ENCODE measurements at places on chromosomes 2 and 18.

- DNase-seq = no peak
These were observed 139.1 kb downstream of the NXPH2 start for GRCh38 chr2:138640921-138641676.

DNA sequence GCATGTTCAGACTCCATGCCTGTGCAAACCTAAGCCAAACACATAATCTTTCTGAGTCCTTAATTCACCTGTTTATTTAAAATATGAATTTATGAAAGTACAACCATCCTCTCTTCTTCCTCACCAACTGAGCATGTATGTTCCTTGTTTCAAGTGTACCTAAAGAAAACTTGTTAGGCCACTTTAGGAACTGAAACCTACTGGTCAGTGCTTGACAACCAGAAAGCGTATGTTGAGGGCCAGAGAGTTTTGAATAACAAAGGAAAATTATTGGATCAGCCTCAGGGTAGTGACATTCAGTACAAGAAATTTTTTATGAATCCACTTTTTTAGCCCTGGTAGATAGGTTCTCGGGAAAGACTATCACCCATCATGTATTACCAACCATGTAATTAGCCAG is 847.6 kb upstream of the CELF4 start:
- no peak for DNase-seq

DNA sequence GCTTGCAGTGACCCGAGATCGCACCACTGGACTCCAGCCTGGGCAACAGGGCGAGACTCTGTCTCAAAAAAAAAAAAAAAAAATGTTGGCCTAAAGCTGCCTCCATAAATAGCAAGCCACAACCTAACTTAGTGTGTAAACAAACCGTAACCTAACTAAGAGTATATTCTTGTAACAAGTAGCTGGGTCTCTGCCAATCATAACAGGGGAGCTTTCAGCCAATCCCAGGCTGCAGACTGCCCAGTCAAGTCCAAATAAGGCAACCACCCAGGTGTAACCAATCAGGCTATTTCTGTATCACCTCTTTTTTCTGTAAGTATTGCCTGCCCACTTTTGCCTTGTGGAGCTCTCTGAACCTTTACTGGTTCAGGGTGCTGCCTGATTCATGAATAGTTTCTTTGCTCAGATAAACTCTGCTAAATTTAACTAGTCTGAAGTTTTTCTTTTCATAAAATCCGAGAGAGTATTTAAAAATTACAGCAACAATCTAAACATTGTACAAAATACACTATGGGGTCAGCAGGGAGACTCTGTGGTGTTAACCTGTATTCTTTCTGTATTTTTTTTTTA is 4.5 kb downstream of the PSTPIP2 start:
- no peak for DNase-seq

DNA sequence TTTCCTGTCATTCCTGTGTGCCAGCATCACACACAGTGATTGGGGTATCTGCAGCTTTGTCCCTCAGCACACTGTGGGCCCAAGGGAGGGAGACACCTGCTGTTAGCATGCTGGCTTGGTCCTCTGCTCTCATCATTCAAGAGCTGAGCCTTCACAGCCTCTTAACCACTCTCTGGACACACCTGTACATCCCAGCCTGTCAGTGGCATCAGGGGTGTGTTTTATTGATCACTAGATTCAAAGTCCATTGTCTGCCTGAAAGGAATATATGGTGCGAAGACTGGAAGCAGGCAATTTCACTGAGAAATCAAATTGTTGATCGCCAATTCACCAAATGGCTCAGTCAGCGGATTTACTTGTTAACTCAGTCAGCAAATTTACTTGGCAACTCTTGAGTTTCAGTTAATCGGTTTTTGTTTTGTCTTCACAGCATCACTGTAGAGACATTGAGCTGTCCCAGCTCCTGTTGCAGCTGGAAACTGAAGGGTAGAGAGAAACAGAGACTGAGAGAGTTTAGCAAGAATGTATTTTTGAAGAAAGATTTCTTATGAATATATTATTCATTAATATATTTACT is 56.3 kb upstream of the TMEM200C start:
- no peak for DNase-seq

- no peak for DNase-seq
These were observed 31.2 kb downstream of the C1D start for GRCh38 chr2:68031542-68032160.

DNA sequence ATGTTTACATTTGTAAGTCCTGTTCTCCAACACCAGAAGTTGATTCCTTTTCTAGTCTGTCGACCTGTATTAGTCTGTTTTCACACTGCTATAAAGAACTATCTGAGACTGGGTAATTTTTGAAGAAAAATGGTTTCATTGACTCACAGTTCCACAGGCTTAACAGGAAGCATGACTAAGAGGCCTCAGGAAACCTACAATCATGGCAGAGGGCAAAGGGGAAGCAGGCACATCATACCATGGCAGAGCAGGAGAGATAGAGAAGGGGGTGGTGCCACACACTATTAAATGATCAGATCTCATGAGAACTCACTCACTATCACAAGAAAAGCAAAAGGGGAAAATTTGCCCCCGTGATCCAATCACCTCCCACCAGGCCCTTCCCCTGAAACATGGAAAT is 112.8 kb upstream of the MAP3K20 start:
- DNase-seq = no peak

- no peak for DNase-seq
These were observed 205.2 kb upstream of the HDAC4 start for GRCh38 chr2:239605976-239606375.

GRCh38 chr18:51235009-51235789 is 37.7 kb upstream of the MEX3C start:
- DNase-seq = no peak

DNA sequence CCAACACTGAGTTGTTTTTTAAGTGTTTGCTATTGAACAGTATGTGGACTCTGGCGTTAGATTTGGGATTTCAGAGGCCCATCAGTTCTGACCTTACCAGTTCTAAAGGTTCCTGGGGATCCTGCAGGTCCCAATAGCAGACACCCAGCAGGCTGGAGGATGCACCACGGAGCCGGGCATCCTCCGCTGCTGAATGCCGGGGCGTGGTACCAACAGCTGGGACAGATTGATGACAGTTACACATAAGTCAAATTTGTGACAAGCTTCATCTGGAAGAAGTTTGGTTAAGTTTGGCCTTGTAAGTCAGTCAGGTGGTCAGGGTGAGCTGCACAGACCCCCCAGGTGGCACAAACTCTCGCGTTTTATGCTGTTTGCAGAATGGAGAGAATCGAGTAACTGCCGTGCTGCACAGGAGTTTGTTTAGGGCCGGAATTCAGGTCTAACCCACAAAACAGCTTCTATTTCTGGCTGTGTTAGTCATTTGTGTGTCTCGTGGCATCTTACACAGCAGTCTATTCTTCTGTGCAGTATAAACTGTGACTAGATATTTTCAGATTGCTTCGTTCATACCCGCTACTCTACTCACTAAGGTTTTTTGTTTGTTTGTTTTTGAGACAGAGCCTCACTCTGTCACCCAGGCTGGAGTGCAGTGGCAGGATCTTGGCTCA is 19.2 kb downstream of the CTDP1 start:
- peak; percentile 36 for DNase-seq

- DNase-seq = no peak
These were observed 326.8 kb downstream of the AKAIN1 start for GRCh38 chr18:4870177-4870773.

GRCh38 chr2:240717181-240717641 is 25.5 kb downstream of the AQP12A start:
- no peak for DNase-seq

GRCh38 chr2:231104115-231104713 is 20.6 kb downstream of the HTR2B start:
- no peak for DNase-seq

- DNase-seq = no peak
These were observed 245.1 kb downstream of the LDLRAD4 start for GRCh38 chr18:13463526-13464210.

DNA sequence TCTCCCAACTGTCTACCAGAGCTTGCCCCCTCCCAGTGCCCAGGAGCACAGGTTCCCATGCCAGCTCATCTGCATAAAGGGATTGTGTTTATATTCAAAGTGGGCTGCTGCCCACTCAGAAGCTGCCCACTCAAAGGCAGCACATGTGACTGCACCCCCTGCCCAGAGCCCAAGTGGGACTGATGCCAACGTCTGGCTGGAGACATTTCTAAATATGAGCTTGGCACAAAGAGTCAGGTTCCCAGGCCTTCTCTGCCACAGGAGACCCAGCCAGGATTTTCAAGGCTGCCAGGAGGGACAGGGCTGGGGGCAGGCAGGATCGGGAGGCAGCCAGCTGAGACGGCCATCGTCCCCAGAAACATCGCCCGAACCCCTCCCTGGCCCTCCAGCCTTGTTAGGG is 67.1 kb downstream of the ZBTB7C start:
- no peak for DNase-seq

DNA sequence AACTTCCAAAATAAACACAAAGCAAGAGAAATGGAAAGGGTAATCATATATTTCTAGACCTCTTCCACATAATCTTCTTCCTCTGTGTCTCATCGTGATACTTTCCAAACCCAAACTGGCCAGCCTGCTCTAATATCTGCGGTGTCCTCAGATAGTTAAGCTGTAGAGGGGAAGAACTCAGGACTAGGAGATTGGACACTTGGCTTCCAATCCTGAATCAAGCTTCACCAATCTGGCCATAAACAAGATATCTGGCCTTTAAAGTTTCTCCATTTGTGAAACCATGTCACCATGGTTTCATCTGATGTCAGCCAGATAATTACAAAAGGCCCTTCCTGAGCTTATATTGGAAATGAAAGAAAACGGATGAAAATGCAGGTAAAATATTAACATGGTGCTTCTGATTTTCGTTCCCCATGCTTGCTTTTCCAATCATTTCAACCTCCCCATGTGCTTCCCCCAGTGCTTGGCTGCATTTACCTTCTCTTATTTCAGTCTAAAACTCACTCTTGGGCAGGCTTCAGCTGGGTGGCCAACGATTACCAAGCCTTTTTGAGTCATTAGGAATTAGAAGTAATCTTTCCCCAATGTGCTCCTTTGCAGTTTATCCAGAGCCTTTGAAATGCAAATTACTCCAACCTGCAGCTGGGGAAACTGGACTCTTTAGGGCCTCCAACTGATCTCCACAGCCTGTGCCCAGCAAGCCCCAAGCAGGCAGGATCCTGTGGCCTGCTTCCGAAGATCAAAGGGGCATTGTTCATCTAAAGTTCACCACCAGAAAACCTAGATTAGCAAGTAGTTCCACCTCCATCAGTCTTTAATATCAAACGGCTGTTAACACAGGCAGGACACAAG is 44.5 kb upstream of the MYCN start:
- DNase-seq = no peak

- DNase-seq = no peak
These were observed 249.7 kb downstream of the TPGS2 start for GRCh38 chr18:36578871-36579710.

- DNase-seq = no peak
These were observed 14.1 kb downstream of the TMEM178A start for GRCh38 chr2:39679805-39680204.

- DNase-seq = no peak
These were observed 4.7 kb downstream of the ACP1 start for GRCh38 chr2:269356-270030.

GRCh38 chr18:56235071-56235470 is 403.3 kb downstream of the TXNL1 start:
- DNase-seq = no peak

GRCh38 chr2:177767768-177768167 is 304.8 kb downstream of the PDE11A start:
- DNase-seq = no peak

DNA sequence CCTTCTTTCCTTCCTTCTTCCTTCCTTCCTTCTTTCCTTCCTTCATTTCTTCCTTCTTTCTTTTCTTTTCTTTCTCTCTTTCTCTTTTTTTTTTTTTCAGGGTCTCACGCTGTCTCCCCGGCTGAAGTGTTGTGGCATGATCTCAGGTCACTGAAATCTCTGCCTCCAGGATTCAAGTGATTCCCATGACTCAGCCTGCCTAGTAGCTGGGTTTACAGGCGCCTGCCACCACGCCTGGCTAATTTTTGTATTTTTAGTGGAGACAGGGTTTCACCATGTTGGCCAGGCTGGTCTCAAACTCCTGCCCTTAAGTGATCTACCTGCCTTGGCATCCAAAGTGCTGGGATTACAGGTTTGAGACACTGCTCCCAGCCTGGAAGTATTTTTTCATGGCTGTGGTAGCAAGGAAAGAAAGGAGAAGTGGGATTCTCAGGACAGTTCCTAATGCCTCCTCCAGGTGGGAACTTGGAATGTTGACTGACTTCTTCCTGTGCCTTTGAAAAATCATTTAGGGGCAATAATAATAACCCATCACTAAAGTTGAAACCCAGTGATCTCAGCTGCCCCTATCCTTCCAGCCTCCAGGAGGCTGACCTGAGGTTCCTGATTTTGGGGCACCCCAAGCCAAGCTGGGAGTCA is 89.3 kb upstream of the CELF4 start:
- DNase-seq = no peak

DNA sequence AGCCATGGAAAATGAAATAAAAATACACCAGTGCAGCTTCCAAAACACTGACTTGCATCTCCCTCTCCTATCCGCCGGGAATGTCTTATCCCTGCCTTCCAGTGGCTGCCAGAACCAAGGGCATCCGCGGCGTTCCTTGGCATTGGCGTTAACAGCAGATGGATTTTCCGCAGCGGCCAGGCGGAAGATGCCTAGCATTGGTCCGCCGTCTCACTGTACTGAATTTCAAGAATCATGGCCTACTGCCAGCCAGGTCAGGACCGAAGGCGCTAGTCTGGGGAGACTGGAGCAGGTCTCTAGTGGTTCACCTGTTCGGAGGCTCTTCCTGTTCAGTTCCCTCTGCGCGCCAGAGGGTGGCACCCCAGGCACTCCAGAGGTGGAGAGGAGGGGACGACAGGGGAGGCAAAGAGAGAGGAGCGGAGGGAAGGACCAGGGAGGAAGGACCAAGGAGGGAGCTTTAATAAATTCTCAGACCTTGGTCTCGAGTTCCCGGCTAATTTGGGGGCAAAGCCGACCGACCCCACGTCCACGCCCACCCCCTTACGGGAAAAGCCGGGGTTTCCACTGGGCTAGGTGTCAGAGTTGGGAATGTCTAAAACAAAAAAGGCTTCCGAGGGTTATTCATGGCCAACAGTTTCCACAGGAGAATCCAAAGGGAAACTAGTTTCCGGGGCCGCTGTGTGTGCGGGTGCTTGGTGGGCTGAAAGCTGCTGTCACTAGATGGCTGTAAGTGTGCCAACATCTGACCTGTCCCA is 3.7 kb upstream of the BCL2L11 start:
- DNase-seq = no peak

DNA sequence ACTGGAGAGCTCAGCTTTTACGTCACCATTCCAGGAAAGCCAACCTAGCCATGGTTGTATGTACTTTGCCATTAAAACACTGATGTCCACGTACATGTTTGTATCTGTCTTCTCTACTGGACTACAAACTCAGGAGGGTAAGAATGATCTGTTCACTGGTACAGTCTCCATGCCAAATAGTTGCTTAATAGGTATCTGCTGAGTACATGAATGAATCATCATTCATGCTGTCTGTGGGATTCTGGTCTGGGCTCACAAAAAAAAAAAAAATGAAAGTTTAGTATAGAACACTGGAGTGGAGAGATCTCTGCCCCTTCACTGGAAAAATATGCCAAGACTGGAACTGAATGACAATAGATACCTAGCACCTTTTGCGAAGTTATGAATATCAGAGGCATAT is 102.6 kb upstream of the ITGA4 start:
- DNase-seq = peak; percentile 70

- DNase-seq = no peak
These were observed 2.8 kb upstream of the KLHL14 start for GRCh38 chr18:32775628-32776027.

All from GM04503 (cell line).